ENCODE measurements at places on chromosomes 11 and 22. TPM values are rescaled to one million over a fixed set of nuclear protein-coding genes. Genes with fewer than 3 reads are reported as not detected.

DNA sequence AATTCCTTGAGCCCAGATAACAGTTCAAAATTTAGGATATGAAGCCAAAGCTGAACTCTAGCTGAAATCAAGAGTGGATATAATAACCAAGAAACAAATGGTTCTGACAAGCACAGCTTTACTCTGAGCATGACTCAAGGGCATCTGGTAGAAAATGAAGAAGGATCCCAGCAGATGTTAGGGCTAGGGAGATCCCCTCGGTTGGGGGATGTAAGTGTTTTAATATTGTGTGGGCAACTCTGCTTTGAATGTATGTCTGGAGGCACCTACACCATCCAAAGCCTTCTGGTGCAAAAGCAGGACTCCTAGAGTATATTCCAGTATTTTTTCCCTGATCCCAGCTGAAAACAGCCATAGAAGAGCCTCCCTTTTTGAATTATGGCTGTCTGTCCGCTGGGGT lies 61.7 kb downstream of the FLI1 start:
- no peak overlapping the region for H3K4me3 ChIP-seq
- H3K4me1 ChIP-seq: peaks cover 7% of the 10 kb centered on the region
- H3K27me3 ChIP-seq: no peaks in the 10 kb centered on the region
- H3K36me3 ChIP-seq: no peaks in the 10 kb centered on the region
- H3K27ac ChIP-seq: no peak overlapping the region
- no peak for DNase-seq

DNA sequence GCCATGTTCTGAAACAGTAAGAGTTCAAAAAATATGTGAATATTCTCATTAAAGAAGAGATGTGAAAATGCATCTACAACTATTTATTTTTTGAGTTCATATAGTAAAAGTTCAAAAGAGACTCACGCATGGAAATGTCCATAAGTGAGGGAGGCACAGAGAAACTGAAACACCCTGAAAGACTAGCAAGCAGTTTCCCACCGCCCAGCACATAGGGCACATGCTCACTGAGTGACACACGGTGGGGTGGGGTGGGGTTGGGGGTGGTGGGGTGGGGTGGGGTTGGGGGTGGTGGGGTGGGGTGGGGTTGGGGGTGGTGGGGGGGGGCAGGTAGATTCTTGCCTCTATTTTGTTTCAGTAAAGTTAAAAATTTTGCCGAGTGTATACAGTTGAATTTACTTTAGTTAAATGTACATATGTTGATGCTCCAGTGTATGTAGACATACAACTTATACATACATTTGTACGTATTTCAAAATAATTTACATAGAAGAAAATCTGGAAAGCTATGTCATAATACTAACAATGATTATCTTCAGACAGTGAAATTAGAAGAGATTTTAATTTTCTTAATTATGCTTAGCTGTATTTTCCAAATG lies 6.3 kb downstream of the CCDC34 start:
- DNase-seq: no peak
- no peaks in the 10 kb centered on the region for H3K36me3 ChIP-seq
- no peak overlapping the region for H3K4me3 ChIP-seq
- peaks cover 2% of the 10 kb centered on the region for H3K4me1 ChIP-seq

- DNase-seq: no peak
- H3K27ac ChIP-seq: no peak overlapping the region
- H3K4me1 ChIP-seq: no peaks in the 10 kb centered on the region
- H3K4me3 ChIP-seq: no peak overlapping the region
- H3K36me3 ChIP-seq: no peaks in the 10 kb centered on the region
Observed at GRCh38 chr11:128039140-128040021, 548.0 kb downstream of the ETS1 start.

- no peaks in the 10 kb centered on the region for H3K36me3 ChIP-seq
- H3K4me1 ChIP-seq: peaks cover 18% of the 10 kb centered on the region
- no peak overlapping the region for H3K4me3 ChIP-seq
- H3K27me3 ChIP-seq: no peaks in the 10 kb centered on the region
- H3K27ac ChIP-seq: peak overlapping the region; percentile 17
- peak; percentile 50 for DNase-seq
Observed at GRCh38 chr22:29907753-29908515, 25.0 kb downstream of the MTMR3 start.

Gene RAB3IL1
- 14.6 TPM for total RNA-seq

Gene PTGDR2
- total RNA-seq: 0.16 TPM
